ENCODE measurements at places on chromosomes 7 and 10.

DNA sequence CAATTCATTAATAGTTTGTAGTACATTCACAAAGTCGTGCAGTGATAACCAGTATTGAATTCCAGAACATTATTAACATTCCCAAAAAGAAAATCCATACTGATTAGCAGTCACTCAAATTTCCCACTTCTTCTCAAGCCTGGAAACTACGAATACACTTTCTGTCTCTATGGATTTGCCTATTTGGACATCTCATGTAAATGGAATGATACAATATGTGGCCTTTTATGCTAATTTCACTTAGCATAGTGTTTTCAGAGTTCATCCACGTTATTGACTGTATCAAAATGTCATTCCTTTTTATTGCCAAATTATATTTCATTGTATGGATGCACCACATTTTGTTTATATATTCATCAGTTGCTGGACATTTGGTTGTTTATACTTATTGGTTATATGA lies 78.8 kb downstream of the STK31 start:
- no peak for ATAC-seq

DNA sequence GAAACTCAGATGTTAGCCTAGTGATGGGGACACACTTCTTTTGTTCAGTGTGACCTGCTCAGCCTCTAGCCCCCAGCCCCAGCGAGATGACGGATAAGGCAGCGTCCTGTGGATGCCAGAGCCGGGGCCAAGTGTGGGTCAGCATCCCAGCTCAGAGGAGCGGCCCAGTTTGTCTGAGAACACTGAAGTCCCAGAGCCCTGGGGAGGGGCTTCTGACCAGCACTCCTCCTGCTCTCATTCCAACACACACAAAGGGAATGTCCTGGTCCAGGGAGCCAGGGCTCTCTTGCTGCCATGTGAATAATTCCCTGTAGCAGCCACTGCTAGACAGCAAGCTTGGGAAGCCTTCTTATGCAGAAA lies 4.5 kb upstream of the ATP6V0E2 start:
- no peak for ATAC-seq

- ATAC-seq = no peak
These were observed 204.1 kb downstream of the TRIL start for GRCh38 chr7:28754027-28754426.

DNA sequence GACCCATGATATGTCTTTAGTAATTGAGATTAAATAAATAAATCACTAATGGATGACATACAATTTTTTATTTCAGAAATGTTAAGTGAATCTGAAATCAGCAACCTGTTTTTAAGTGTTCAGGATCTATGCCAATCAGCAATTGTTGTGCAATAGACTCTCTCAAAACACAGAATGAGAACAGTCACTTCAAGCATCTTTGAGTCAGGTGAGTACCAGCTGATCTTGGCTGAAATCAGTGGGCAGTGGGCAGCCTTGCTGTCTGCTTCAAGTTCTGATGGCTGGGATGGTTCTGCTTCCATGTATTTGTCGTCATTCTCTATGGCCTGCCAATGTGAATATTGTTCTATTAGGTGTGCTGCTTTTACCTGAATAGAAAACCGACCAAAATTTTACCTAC lies 82.3 kb upstream of the NRG3 start:
- no peak for ATAC-seq

GRCh38 chr7:44827567-44827966 lies 20.3 kb downstream of the H2AZ2 start:
- no peak for ATAC-seq

- ATAC-seq = no peak
These were observed 107.9 kb downstream of the ODAD2 start for GRCh38 chr10:27890971-27891370.

DNA sequence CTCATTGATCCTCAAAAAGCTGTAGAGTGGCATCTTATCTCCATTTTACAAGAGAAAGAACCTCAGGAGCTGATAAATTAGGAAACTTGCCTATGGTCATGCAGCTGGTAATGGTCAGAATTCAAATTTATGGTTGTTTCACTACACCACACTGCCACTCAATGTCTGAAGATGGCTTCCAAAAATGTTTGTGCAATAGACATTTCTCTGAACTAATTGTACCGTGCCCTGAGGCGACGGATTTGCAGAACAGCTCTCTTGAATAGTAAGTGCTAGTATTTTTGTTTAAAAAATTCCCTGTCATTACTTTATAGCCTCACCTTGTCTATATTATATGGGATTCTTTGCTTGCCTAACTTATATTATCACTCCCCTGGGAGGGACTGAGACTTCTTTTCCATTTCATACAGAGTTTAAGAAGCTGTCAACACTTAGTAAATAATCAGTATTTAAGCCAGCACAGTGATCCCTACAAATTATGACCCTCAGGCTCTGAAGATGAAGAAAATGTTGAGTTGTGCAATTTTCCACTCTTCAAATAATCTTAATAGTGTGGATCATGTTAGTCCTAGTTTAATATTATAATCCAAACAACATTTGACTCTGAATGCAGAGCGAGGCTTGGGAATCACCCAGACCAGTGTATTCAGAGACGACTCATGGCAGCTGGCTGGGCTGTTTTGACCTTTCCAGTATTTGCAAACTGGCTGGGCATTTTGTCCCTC lies 346.6 kb downstream of the PTEN start:
- ATAC-seq = no peak

Data from esophagus mucosa (tissue), 1 donor.